ENCODE measurements at places on chromosomes 5 and 9.

GRCh38 chr5:143318833-143319232, 84.7 kb downstream of the NR3C1 start:
- H3K36me3 ChIP-seq = no peaks in the 10 kb centered on the region
- peak overlapping the region; percentile 68 for H3K27ac ChIP-seq
- peaks cover 61% of the 10 kb centered on the region for H3K4me1 ChIP-seq
- no peak overlapping the region for H3K4me3 ChIP-seq
- DNase-seq = no peak

GRCh38 chr5:179858241-179858585, 404 bp downstream of the MRNIP start:
- peaks cover 14% of the 10 kb centered on the region for H3K36me3 ChIP-seq
- no peak overlapping the region for H3K27ac ChIP-seq
- DNase-seq = peak; percentile 81
- no peaks in the 10 kb centered on the region for H3K27me3 ChIP-seq
- H3K4me3 ChIP-seq = peak overlapping the region; percentile 100

DNA sequence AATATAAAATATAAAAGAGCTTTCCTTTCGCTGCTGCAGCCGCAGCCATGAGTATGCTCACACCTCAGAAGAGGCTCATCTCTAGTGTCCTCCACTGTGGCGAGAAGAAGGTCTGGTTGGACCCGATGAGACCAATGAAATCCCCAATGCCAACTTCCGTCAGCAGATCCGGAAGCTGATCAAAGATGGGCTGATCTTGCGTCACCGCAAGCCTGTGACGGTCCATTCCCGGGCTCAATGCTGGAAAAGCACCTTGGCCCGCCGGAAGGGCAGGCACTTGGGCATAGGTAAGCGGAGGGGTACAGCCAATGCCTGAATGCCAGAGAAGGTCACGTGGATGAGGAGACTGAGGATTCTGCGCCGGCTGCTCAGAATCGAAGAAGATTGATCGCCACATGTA, 12.6 kb upstream of the PRDM12 start:
- H3K36me3 ChIP-seq = no peaks in the 10 kb centered on the region
- no peak overlapping the region for H3K4me3 ChIP-seq

DNA sequence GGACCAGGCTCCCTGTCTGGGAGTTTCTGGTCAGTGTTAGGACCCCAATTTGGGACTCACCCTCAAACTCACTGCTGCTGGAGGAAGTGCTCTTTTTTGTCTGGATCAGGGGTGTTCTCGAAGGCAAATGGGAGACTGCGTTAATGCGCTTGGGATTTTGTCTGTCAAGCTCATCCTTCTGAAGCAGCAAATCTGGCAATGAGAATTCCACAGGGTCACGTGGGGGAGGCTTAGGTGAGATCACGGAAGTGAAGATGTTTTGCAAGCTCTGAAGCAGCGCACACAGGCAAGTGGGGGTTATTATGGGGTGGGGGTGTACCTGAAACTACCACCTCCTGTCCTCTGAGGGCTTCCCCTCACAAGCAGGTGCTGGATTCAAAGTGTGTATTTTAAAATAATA, 10.5 kb upstream of the TEX53 start:
- H3K27me3 ChIP-seq = peaks cover 5% of the 10 kb centered on the region
- H3K4me1 ChIP-seq = no peaks in the 10 kb centered on the region
- no peak overlapping the region for H3K4me3 ChIP-seq
- DNase-seq = no peak
- H3K36me3 ChIP-seq = no peaks in the 10 kb centered on the region

DNA sequence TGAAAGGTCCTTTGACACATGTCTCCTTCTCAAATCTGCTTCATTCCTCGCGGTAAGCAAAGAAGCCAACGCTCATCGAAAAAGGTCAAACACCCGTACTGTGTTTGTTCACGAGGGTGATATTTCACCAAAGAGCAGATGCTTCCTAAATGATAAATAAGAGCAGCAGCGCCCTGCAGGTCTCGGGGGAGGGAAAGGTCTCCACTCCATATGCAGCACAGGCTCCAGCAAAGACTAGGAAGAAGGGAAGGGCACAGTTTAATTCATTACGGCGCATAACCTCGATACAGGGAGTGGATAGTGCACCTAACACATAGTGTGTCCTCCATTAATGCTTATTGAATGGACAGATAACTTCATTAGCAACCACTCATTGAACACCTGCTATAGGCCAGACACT, 593.3 kb downstream of the CDK5RAP2 start:
- H3K27me3 ChIP-seq = peaks cover 4% of the 10 kb centered on the region
- H3K4me1 ChIP-seq = no peaks in the 10 kb centered on the region
- no peak overlapping the region for H3K4me3 ChIP-seq
- no peak overlapping the region for H3K27ac ChIP-seq
- no peak for DNase-seq

DNA sequence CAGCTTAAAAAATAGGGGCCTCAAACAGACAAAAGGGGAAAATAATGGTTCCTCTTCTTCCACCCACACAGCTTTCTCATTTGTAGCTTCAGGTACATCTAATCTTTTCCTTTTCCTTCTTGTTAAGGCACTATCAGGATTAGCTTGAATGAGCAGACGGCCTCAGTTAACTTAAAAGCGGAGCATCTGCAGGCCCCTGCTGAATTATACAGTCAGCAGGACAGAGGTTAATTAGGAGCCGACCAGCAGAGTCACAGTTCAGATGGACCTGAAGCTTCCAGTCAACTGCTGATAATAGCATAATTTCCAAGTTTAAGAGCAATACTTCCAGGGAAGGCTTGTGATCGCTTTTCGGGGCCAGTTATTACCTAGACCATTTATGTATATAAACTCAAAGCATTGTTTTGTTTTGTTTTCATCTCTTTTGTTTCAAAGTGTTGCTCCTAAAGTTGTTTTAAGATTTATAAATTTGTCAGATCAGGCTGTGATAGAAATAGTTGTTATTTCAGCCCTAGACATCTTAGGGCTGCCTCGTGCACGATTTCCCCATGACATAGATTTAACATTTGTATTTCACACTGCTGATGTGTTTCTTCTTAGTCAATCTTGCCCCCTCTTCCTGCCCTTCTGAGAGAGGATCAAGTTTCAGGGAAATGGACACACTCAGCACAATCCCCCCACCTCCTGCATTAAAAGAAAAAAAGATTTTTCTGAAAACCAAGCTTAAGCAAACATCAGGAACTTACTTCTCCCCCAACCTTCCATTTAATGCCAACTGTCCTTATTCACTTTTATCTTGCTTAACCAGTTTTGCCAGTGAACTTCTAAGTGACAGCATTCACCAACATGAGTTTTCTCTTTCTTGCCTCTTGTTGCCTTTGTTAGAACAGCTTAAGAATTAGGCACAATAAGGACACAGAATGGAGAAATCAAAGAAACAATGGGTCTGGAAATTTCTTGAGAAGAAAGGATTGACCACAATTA, 449.8 kb downstream of the ARHGEF28 start:
- H3K36me3 ChIP-seq = no peaks in the 10 kb centered on the region
- DNase-seq = no peak
- H3K4me3 ChIP-seq = no peak overlapping the region
- no peaks in the 10 kb centered on the region for H3K27me3 ChIP-seq
- peaks cover 6% of the 10 kb centered on the region for H3K4me1 ChIP-seq
- H3K27ac ChIP-seq = no peak overlapping the region

- H3K36me3 ChIP-seq = no peaks in the 10 kb centered on the region
- H3K27ac ChIP-seq = no peak overlapping the region
- no peak for DNase-seq
- peaks cover 2% of the 10 kb centered on the region for H3K27me3 ChIP-seq
Measured at GRCh38 chr5:126753227-126753626, 23.7 kb upstream of the LMNB1 start.

GRCh38 chr9:118395415-118395814, 691.2 kb downstream of the TLR4 start:
- no peak overlapping the region for H3K27ac ChIP-seq
- no peak for DNase-seq
- no peaks in the 10 kb centered on the region for H3K27me3 ChIP-seq
- no peaks in the 10 kb centered on the region for H3K4me1 ChIP-seq
- H3K4me3 ChIP-seq = no peak overlapping the region

- no peaks in the 10 kb centered on the region for H3K36me3 ChIP-seq
- no peak overlapping the region for H3K27ac ChIP-seq
- H3K4me3 ChIP-seq = no peak overlapping the region
Measured at GRCh38 chr9:122518226-122518625, 715 bp upstream of the OR1J4 start.

DNA sequence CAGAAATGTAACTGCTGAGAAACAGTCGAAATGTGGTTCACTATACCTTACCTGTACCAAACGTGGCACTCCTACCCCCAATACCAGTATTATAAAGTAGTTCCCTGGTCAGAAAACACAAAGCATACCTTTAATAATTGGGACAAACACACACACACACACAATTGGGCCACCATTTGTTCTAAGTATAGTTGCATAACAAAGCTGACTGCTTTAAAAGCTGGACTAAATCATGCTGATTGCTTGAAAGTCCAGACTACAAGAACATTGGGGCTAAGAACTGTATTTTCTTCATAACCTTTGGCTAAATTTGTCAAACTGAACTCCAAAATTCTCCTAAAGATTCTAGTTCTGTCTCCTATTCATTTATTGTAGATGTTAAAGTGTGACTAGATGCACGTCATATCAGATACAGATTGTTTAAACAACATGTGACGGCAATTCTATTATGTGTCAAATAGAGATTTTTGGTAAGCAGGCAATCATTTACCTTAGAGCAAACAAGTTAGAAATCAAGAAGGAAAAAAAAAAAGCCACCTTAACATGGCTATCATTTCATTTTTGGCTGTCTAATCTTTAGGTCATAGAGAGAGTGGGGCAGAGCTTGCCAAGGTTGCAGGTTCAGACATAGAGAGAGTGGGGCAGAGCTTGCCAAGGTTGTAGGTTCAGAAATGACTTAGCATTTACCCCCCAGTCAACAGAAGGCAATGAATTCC, 265.1 kb downstream of the ARL15 start:
- DNase-seq = no peak
- no peak overlapping the region for H3K4me3 ChIP-seq
- no peaks in the 10 kb centered on the region for H3K36me3 ChIP-seq
- no peaks in the 10 kb centered on the region for H3K27me3 ChIP-seq
- H3K27ac ChIP-seq = no peak overlapping the region

- no peaks in the 10 kb centered on the region for H3K4me1 ChIP-seq
- no peaks in the 10 kb centered on the region for H3K27me3 ChIP-seq
- no peak overlapping the region for H3K27ac ChIP-seq
- H3K4me3 ChIP-seq = no peak overlapping the region
Measured at GRCh38 chr5:178136990-178137389, 6.2 kb downstream of the RMND5B start.

DNA sequence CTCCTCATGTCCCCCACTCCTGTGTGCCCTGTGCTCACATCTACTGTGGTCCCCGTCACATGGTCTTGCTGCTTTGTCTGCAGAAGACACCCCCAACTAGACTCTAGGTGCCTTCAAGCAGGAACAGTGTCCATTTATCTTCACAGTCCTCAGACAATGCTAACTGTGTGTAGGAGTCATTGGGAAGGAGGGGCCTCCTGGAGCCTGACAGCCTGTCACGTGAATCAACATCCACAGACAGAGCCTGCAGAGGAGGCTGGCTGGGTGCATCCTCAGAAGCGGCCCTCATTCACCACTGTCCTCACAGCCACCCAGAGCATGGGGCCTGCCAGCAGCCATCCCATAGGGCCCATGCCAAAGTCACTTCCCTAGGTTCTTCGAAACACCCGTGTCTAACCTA, 98.7 kb downstream of the MED10 start:
- no peak overlapping the region for H3K27ac ChIP-seq
- H3K4me1 ChIP-seq = no peaks in the 10 kb centered on the region
- no peak for DNase-seq
- no peak overlapping the region for H3K4me3 ChIP-seq
- no peaks in the 10 kb centered on the region for H3K36me3 ChIP-seq
